Stimulated activated CD8-positive, alpha-beta memory T cell treated with anti-CD3 and anti-CD28 coated beads, Interleukin-4, amount 100 ng/mL, for 1 hour (primary cell): ENCODE measurements at places on chromosomes 3 and 15.

DNA sequence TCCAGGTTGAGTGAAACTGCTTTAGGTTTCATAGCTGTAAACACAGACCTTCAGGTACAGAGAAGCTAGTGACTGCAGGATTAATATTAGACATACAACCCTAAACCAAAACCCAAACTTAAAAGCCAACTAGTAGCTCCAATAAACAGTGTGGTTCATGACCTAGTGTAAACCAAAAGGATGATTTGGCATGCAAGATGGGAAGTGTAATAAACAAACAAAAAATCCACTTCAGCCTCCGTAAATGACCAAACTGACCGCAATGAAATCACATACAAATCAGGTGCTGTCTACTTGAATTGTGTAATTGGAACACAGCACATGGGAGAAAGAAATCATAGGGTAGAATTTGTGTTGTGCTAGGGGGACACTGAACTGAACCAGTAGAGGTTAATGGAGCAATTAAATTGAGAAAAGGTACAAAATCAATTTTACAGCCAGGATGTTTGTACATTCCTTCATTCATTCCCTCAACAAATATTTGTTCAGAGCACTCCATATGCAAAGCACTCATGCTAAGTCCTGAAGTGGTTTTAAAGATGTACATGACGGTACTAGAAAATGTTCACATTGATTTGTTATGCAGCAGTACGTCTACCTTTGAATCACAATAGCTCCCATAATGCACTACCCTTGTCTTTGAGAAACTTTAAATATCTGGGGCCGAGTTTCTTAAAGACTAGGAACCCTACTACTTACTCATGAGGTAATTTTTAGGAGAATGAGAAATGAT lies 21.4 kb upstream of the CHST2 start:
- DNase-seq = no peak

- no peak for DNase-seq
Observed at GRCh38 chr3:127959873-127960272, 44.8 kb downstream of the KBTBD12 start.

GRCh38 chr3:29764603-29765254 lies 483.9 kb downstream of the RBMS3 start:
- DNase-seq = no peak

DNA sequence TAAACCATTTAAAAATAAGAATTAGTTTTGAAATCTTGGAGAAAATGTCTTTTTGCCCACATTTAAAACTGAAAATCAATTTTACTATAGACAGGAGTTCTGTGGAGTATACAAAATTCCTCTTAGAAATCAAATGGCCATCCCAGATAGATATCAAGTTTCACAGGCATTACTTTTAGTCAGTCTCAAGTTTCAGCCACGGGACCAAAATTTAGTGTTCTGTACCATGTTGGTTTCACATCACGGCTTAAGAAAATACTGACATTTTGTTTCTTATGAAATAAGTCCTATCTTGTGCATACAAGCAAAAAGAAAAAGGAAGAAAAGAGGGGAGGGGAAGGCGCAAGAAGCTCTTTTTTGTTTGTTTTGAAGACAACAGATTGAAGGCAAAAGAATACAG lies 45.7 kb downstream of the EIF2AK4 start:
- DNase-seq = no peak

DNA sequence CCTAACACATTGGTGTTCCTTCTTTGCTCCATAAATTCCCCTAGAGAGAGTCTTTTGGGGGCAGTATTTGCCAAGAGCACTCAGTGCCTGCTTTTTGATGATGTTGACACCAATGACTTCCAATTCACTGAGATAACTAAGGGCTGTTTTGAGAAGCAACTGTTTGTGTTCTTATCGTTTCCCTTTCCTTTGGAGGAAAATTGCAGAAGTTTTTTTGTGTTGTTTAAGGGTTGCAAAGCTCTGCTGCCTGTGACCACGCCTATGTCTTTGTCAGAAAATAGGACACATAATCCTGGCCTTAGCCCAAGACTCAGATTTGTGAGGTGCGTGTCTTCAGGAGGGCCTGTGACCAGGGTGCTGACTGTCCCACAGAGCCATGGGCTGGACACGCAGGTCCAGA lies 99.6 kb downstream of the FAM43A start:
- no peak for DNase-seq

- DNase-seq = no peak
Observed at GRCh38 chr3:30989276-30990030, 95.0 kb upstream of the GADL1 start.

- no peak for DNase-seq
Observed at GRCh38 chr15:35958975-35959374, 413.0 kb upstream of the DPH6 start.

GRCh38 chr3:194572944-194573491 lies 60.2 kb downstream of the TMEM44 start:
- no peak for DNase-seq
